Activated CD4-positive, alpha-beta T cell treated with anti-CD3 and anti-CD28 coated beads, Interleukin-2, Interleukin-6, amounts not matched to agents 100 ng/mL and 50 ng/mL, durations not matched to agents 16 hours and 8 hours (primary cell): ENCODE measurements at places on chromosomes 3 and 15.

DNA sequence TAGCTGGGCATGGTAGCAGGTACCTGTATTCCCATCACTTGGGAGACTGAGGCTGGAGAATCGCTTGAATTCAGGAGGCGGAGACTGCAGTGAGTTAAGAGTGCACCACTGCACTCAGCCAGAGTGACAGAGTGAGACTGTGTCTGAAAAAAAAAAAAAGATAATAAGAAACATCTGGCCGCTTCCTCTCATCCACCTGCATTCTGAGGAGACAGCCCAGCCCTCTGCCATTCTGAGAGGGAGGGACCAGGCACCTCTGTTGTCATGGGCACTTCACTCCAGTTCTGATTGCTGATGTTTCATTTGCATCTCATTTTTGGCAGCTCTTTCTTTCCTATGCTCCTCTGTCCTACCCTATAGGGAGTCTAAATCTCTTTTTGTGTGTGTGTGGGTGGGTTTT is 36.4 kb upstream of the GSK3B start:
- DNase-seq, result no peak

DNA sequence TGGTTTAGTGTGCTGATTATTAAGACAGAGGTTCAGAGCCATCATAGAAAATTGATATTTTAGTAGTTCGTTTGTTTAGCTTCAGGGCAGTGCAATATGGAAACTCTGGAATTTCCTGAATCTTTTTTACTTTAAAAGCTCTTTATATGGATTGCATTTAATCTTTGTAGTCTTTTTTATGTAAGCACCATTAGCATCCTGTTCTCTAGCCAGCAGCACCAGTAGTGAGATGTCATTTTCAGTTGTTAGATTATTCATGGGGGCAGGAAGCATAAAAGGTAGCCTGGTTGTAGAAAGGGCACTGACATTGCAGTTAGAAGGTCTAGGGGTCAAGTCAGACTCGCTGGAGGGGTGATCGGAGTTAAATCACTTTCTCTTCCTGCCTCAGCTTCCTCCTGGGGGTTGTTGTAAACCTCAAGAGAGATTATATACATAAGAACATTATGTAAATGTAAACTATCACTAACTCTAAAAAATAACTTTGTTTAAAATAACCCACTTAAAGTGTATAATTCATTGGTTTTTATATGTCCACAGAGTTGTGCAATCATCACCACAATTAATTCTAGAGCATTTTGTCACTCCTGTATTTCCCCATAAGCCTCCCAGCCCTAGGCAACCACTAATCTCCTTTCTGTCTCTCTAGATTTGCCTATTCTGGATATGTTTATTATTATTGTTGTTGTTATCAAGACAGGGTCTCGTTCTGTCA is 31.4 kb upstream of the ITPKA start:
- no peak for DNase-seq

DNA sequence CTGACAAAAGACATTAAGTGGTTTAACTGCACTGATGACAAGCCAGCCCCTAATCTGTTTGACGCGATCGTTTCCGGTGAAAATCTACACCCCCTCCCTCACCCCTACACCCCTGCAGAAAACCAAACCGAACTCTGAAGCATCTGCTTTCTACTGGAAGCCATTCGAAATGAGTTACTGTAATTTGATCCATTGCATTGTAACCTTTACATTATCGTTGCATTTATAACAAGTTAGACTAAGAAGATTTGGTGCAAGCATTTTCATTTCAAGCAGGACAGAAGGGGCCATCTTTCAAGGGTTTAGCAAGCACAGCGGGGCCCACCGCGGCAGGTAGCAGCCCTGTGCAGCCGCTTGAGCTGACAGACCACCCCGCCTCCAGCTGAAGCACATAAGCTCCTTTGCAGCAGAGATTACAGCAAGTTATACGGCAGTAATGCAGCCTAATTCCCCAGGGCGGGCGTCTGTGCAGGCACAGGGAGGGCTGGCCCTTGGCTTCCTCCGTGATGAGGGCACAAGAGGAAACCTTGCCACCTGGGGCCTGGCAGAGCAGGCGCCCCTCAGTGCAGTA is 79.3 kb downstream of the CHSY1 start:
- no peak for DNase-seq

DNA sequence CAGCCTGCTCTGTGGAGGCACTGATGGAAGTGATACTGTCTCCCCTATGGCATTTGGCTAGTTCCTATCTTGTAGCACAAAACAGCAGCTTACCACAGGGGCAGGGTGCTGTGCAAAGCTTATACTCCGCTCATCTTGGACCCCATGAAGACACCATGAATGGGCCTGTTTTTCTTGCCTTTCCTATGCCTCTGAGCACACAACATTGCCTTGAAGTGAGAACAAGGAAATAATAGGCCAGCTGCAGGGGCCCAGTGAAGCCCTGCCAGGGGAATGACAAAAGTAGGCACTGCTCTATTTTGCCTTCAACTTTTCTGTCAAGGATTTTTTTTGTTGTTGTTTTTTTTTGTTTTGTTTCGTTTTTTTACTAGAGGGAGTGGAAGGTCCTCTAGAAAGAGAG is 110.3 kb downstream of the PDE8A start:
- no peak for DNase-seq

- DNase-seq, result peak; percentile 19
Observed at GRCh38 chr15:100383302-100384107, 41.7 kb upstream of the ADAMTS17 start.

DNA sequence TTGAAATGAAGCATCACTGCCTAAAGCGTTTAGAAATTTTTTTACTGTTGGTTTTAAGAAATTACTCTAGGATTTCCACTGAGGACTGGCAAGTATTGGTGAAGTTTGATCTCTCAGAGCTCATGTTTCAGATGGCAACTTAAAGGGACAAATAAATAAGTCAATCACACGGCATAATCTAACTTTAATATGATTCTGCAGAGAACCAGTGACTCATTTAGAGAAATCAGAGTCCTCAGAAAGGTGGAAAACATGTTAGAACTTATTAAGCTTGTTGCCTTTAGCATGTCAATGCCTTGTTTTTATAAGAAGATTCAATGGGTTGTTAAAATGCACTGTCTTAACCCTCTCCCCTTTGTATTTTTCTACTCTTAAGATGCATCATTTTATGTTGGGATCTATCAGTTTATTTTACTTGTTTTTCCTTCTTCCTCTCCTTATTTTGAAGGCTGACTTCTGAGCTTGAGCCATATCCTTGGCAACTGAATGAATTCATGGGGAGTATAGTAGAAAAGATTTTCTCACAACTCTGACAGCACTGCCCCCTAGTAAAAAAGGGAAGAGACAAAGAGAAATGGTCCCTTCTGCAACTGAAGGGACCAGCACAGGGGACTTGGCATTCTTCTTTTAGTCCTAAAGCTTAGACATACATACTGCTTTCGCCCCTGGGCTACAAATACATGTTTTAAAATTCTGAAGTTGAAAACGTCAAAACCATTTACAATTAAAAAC is 431.2 kb downstream of the LPP start:
- DNase-seq, result peak; percentile 42

DNA sequence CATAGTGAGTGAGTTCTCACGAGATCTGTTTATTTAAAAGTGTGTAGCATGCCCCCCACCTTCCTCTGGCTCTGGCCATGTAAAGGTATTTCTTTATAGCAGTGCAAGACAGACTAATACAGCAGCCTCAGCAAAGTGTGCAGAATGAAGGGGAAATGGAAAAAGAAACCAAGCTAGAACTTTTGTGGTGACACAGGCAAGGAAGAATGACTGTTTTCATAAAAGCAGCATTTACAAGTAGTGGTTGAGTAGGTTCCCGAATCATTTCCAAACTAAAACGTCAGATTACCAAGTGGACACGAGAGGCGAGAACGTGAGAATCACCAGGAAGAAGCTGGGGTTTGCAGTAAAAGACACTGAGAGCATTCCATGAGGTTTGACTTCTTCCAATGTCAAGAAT is 100.2 kb upstream of the AKAP13 start:
- DNase-seq, result peak; percentile 52

DNA sequence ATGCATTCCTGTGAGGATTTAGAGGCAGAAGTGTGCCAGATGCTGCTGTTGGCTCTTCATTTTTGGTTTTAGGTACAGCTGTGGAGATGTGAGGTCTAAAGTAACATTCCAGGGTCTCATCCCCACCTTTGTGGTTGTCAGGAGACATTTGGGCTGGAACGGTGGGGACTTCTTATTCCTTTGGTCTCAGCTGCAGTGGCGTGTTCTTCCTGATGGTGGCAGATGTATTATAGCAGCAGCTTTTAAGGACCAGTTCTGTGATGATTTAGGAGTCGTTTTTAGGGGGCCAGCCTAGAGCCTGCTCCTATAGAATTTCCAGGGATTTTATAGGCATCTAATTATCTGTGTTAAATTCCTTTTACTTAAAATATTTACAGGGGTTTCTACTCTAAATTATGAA is 221.0 kb upstream of the EOMES start:
- DNase-seq, result no peak

GRCh38 chr3:58868097-58868779 is 181.6 kb downstream of the CFAP20DC start:
- no peak for DNase-seq

DNA sequence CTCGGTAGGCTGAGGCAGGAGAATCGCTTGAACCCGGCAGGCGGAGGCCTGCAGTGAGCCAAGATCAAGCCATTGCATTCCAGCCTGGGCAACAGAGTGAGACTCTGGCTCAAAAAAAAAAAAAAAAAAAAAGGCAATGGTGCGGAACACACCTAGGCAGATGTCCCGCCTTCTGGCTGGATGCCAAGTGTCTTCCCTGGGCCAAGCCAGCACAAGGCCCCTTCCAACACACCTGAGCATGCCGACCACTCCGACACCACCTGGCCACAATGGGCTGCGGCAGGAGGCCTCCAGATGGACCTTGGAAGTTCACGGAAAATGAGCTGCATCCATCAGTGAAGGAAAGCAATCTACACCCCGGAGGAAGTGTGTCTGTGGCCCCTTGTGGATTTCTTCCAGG is 19.0 kb downstream of the NUP210 start:
- DNase-seq, result no peak

DNA sequence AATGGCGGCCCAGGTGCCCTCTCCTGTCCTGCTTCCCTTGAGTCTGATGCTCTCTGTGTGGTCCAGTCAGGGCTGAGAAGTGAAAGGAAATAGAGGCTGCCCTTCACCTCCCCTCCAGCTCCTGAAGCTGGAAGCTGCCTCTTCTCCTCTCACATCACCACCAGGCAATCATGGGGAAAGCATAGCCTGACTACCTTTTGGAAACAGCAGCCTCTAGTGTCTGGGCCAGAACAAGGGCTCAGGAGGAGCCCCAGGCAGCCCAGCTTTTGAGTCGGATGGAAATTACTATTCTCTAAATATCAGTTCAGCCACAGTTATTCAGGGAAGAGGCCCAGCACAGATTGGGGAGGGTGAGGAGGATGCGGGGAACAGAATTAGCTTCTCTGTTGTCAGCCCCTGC is 43.3 kb upstream of the CCDC174 start:
- DNase-seq, result no peak
